Fibroblast of skin of left biceps (primary cell): ENCODE measurements at places on chromosomes 3 and 15.

- DNase-seq = no peak
Measured at GRCh38 chr3:169634618-169635236, 28.8 kb downstream of the MECOM start.

DNA sequence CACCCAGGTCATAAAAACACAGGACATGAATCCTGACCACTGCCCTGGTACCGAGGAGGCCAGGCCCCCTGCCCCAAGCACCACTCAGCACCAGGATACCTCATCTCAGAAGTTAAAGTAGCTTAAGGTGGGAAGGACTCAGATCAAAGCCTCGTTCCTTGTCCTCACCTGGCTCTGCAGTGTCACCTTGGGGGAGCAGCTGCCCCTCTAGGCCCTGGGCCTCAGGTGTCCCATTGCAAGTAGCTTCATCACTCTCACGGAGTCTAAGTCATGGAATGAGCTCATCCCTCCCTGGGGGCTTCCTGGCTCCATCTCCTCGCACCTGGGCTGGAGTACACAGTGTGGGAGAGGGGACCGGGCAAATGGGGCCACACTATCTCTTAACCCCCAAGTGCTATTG, 148.0 kb downstream of the TPRA1 start:
- DNase-seq = no peak

DNA sequence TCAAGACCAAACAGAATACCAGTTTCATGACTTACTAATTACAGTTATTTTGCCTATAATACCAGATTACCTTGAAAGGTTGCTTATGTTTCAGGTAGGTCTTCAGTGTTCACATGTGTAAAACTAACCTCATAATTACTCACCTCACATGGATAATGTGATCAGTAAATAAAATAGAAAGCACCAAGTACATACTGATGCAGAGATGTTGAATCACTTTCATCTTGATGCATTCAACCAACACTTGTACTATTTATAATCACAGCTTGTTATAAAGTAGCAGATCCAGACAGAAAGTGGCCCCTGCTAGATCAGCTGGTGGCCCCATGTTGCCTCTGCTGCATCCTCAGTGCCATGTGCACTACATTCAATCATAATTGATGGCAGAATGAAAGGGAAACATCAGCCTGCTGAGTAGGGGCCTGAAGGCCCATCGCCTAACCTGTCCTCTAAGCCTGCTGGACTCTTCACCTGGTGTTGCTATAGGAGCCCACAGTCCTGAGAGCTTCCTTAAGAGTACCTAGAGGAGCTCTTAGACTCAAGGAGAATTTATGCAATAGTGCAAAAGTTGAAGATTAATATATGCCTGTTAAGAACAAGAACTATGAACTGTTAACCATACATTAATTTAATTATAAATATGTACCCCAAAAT, 154.3 kb downstream of the PLCL2 start:
- no peak for DNase-seq

DNA sequence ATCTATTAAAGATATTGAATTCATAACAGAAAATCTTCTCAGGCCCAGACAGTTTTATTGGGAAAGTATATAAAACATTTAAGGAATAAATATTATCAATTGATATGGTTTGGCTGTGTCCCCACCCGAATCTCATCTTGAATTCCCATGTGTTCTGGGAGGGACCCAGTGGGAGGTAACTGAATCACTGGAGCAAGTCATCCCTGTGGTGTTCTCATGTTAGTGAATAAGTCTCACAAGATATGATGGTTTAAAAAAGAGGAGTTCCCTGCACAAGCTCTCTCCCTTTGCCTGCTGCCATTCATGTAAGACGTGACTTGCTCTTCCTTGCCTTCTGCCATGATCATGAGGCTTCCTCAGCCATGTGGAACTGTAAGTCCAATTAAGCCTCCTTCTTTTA, 160.5 kb downstream of the ANO10 start:
- DNase-seq = no peak

GRCh38 chr3:122349171-122349570, 24.1 kb downstream of the CSTA start:
- DNase-seq = no peak

DNA sequence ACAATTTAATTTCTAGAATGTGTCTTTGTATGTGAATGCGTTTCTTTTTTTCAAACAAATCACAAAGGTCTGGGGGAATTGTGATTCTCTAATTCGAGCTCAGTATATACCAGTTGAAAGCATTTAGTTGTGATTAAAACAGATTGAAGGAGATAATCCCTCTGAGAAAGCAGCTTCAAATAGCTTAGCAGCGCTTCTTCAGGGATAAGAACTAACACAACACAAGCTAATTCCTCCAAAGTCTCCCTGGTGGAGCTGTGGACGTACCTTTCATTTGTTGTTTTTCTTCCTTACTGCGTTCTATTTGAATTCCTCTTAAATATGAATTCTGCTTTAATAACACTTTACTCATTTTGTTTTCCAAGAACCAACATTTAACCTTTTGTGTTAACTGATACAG, 286.7 kb downstream of the ROBO2 start:
- no peak for DNase-seq

GRCh38 chr3:127019449-127019848, 36.5 kb downstream of the PLXNA1 start:
- DNase-seq = no peak

GRCh38 chr3:196706327-196706726, 5.7 kb downstream of the CEP19 start:
- DNase-seq = no peak

- peak; percentile 92 for DNase-seq
Measured at GRCh38 chr3:143971359-143972154, at the start of gene DIPK2A. Gene DIPK2A, plus strand, starts transcription at chr3:143971823. Its CDS starts 510 bp downstream, at chr3:143972333.

DNA sequence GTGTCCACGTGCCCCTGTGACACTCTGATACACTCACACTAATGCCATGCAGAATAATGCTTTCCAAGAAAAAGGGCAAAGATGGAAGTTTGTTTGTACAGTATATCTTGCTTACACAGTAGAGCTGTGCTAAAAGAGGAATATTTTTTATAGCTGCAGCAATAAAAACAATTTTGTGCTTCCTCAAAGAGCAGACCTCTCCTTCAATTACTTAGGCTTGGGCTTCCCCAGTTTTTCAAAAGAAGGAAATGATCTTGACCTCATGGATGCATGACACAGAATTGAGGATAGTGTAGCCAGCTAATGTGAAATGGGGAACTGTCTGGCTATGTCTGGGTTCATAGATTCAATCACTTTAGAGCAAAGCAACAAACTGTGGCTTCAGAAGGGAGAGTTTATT, 137.4 kb downstream of the STT3B start:
- no peak for DNase-seq

DNA sequence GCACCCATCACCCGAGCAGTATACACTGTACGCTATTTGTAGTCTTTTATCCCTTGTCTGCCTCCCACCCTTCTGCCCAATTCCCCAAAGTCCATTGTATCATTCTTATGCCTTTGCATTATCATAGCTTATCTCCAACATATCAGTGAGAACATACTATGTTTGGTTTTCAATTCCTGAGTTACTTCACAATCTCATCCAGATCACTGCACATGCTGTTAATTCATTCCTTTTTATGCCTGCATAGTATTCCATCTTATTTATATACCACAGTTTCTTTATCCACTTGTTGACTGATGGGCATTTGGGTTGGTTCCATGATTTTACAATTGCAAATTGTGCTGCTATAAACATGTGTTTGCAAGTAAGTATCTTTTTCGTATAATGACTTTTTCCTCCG, 564.7 kb upstream of the NECTIN3 start:
- DNase-seq = no peak

DNA sequence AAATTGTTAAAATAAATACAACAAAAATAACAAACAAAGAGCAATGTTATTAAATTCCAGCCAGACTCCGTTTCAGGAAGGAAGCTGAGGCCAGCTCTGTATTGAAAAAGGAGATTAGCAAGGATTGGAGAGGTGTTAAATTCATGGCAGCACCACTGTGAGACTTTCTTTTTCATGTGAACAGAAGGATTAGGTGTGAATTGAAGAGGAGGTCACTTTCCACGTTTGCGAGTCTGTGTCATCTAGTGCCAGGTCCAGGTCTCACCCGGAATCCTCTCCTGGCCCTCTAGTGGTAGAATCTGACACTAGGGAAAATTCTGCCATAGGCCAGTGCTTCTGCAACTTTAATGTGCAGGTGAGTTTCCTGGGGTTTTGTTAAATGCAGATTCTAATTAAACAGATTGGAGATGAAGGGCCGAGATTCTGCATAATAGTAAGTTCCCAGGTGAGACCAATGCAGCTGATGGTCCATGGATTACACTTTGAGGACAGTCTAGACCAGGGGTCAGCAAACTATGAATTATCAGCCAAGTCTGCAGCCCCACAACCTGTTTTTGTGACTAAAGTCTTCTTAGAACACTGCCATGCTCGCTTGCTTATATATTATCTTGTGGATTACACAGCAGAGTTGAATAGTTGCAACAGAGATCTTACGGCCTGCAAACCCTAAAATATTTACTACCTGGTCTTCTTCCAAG, 9.2 kb upstream of the SLC6A1 start:
- no peak for DNase-seq

GRCh38 chr3:52054661-52055511, 1.5 kb downstream of the DUSP7 start:
- no peak for DNase-seq

DNA sequence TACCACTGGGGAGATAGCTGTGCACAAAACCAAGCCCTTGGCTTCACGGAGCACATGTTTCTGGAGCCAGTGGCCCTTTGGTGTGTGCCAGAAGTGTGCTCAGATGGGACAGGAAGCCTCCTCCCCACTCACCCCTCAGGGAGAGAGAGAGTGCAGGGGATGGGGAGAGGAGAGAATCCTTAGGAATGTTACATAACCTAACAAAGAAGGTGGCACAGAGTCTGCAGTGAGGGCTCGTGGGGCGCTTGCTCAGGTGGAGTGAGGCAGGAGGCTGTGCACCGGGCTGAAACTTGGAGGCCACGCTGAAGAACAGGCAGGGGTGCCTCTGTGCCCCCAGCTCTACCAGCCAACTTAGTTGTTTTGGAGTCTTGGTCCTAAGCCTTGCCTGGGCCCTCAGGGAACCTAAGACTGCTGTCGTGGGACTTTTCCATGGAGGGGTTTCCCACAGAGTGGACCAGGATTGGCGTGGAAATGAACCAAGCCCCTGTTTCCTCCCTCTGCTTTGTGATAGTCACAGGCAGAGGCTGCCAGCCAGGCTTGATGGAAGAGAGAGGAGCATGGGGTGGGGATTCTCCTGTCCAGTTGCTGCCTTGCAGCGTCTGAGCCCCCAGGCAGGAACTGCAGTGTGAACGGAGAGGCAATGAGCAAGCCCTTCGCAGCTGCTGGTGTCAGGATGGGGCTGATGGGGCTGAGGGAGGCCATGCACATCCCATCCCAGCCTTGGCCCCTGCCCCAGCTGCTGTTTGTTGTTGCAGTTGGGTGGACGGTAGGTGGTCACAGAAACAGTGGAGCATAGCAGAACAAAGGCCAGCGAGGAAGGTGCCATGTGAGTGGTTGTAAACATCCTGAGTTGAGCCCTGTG, 32.7 kb downstream of the PDIA5 start:
- DNase-seq = no peak

DNA sequence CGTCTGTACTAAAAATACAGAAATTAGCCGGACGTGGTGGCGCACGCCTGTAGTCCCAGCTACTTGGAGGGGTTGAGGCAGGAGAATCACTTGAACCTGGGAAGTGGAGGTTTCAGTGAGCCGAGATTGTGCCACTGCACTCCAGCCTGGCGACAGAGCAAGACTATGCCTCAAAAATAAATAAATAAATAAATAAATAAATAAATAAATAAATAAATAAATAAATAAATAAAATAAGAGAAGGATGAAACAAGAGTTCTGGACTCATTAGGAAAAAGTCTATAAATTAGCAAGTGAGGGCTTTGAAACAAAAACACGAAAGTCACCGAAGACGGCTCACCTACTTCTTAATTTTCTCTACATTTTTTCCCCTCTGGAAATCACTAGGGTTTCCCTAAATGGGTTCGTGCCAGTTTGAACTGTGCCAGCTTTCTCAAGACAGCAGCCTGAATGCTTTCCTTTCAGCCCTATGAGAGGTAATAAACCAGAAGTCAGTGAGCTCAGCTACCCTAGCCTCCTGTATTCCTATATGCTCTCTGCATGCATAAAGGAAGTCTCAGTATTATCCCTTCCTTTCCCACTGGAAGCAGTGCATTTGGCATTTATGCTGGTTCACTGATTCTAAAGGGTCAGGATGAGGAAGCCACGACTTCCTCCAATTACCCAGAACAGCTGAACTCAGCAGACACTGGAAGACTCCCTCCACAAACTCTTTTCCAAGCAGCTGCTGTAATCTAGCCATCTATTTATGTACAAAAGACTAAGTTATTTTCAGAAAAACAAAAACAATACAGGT, 266.9 kb downstream of the ZBBX start:
- no peak for DNase-seq

DNA sequence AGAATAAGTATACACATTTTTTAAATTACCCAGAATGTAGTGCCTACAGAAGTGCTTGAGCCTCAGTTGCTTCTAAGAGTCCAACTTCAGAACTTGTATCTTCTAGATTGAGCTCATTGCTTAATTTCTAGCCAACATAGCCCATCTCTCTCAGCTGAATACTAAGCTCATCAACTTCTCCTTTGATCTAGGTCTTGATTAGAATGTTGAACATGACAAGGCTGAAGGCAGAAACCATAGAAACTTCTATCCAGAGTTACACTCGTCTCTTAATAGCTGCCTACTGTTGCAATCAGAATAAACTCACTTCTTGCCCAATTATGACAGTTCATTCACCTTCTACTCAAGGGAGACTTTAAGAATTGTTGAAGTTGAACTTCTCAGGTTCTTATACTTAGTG, 327.3 kb upstream of the THBS1 start:
- no peak for DNase-seq

DNA sequence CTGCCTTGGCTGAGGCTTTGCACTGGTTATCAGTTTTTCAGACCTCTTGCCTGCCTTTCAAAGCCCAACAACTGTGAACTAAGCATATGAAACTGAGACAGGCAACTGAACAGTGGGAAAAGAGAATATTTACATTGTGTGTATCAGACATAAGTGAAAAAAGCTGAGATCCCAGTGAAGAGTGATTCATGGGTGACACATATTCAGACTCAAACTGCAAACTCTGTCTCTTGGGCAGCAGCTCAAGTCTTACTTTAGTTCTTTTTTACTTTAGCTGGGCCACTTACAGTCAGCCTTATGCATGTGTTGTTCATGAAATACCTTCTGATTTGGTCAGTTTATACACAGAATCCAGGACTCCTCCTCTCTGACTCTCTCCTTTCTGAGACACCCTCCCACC, 19.2 kb downstream of the SUCLG2 start:
- DNase-seq = peak; percentile 66

DNA sequence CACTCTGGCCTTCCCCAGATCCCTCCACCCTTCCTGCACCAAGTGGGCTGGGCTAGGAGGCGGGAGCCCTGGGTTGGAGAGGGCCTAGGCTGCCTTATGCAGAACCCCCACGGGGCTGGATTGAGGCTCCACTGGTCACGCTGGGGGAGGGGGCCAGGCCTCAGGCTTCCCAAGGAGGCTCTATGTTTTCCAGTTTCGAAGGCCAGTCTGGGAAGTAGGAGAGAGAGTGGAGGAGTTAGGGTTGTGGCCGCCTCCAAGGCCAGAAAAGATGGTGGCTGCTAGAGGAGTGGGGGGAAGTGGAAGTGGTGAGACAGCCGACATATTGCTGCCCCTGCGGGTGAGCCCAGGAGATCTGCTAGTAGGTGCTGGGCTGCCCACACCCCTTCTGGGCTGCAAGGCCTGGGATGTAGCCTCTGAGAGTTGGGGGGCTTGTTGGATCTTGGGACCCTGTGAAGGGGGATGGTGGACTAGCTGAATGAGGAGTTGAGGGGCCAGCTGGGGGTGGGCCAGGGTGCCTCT, 1.2 kb downstream of the GNAI2 start:
- DNase-seq = no peak
